Thoracic aorta (tissue), 2 donors: ENCODE measurements at places on chromosomes 2 and 18. TPM values are rescaled to one million over a fixed set of nuclear protein-coding genes. Genes with fewer than 3 reads are reported as not detected.
A peak's percentile ranks its signal among the peaks of the same experiment; 100 is the strongest.

Gene DCAF17
- total RNA-seq: 47.4 TPM

Gene CD8B
- total RNA-seq: 1.5 TPM

Gene CACNB4
- 5.6 TPM for total RNA-seq

Gene DAW1
- 1.1 TPM for total RNA-seq

Gene USP34
- total RNA-seq: 191 TPM

Gene NLRC4
- 2.2 TPM for total RNA-seq

Gene POMC
- total RNA-seq: 1.2 TPM

Gene CD8B2
- total RNA-seq: not detected

Gene NTSR2
- not detected for total RNA-seq

Gene PTGR3
- 21.7 TPM for total RNA-seq

DNA sequence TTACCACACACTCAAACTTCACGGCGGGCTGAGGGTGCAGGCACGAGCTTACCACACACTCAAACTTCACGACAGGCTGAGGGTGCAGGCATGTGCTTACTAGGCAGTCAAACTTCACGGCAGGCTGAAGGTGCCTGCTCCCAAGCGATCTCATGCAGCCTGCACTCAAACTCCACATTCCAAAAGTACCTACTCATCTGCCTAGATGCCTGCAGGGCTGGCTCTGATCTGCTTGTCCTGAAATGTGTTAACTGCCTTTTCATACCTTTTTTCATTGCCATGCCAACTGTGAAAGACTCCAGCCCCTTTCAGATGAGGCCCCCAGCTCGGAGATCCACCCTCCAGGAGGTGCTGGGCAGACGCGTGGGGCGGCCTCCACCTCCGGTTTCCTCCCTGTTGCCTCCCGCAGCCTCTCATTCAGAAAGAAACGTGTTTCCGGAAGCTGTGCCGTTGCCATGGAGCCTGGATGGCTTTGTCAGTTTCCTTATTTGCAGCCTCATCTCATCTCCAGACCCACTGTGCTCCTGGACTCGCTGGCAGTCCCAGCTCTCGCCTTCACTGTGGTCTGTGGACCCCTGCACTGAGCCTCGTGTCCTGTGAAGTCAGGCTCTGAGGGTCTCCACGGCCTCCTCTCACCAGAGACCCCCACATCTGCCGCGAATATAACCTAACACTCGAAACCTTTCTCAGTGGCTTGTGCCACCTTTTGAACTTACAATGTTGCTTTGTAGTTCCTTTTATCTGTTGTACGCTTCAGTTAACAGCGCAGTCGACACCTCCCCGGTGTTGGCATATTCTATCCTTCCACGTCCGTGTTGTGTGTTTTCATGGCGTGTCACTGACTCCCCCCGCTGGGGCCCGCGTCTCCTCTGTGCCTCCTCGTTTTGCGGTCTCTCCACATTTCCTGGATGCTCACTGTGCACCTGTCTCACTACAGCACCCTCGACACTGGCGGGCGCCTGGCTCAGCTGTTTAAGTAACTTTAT, 106.1 kb upstream of the ALKAL2 start:
- no peak for DNase-seq
- no peaks in the 10 kb centered on the region for H3K27me3 ChIP-seq
- H3K4me1 ChIP-seq: no peaks in the 10 kb centered on the region
- no peak overlapping the region for H3K4me3 ChIP-seq
- no peak overlapping the region for H3K27ac ChIP-seq
- H3K36me3 ChIP-seq: no peaks in the 10 kb centered on the region

GRCh38 chr2:171185165-171185818, 24.6 kb upstream of the TLK1 start:
- no peaks in the 10 kb centered on the region for H3K36me3 ChIP-seq
- no peak overlapping the region for H3K27ac ChIP-seq
- DNase-seq: no peak

DNA sequence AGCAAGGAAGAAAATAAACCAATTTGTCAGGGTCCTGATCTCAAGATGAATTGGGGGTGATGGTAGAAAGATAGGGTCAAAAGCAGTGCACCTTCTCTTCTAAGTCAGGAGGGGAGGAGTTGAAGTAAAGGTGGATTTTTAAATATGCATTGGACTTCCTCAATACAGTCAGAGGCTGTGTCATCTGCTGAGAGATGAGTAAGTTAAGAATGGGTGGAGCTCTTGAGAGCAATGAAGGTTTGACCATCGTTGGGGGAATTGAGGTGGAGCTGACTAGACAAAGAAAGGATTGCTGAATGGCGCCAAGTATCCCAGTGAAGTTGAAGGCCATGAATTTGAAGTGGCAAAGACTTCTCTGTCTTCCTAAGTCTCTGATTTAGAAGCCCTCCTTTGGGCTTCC, 18.4 kb upstream of the CPO start:
- H3K27ac ChIP-seq: no peak overlapping the region
- H3K27me3 ChIP-seq: no peaks in the 10 kb centered on the region
- H3K4me1 ChIP-seq: no peaks in the 10 kb centered on the region
- no peaks in the 10 kb centered on the region for H3K36me3 ChIP-seq

DNA sequence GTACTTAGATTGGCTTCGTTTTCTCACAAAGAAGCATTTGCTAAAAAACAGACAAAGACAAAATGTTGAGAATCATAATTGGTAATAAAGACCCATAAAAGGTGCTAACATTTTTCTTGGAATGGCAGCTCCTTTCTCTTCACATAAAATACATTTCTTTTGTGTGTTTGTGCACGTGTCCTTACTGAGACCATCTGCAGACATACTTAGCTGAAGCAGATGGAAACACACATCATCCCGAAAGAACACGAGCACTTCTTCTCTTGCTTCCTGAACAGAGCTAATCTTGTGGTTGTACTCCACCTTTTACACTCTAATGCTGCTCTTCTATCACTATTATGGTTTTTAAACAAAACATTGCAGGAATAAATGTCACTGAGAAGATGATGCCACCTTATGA, 142.5 kb downstream of the SPHKAP start:
- no peak overlapping the region for H3K27ac ChIP-seq
- H3K4me3 ChIP-seq: no peak overlapping the region
- H3K27me3 ChIP-seq: no peaks in the 10 kb centered on the region
- no peak for DNase-seq
- no peaks in the 10 kb centered on the region for H3K36me3 ChIP-seq

DNA sequence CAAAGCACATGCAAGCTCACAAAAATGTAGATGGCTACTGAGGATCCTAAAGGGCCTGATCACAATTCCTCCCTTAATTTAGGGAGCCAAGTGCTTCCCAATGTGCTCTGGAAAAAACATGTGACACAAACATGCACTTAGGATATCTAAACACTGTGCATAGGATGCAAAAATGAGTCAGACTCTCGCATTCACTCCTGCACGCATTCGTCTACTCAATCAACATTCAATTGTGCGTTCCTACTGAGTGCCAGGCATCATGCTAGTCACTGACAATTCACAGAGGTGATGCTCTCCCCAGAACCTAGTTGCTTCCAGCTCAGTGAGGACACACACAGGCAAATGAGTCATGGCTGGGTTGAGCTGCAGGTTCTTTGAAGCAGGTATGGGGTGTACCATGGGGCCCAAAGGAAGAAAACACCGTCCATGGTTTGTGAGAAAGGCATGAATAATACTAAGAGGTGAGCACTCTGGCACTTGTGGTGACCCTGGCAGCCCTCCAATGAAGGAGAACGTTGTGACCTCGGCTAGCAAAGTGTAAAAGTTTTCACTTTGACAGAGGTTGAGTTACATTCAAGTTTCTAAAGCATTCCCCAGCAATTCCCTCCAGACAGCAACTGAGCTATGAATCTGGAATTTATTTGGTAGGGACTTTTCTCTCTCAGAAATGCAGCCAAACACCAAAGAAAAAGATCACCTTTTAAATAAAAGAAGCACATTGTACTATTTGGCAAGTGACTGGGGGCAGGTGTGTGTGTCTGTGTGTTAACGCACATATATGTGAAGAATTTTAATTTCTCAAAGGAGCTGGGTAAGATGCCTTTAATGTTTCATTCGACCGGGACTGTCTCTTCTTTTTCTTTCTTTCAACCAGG, 173.3 kb downstream of the ALPK2 start:
- H3K27ac ChIP-seq: no peak overlapping the region
- no peaks in the 10 kb centered on the region for H3K4me1 ChIP-seq
- H3K4me3 ChIP-seq: no peak overlapping the region
- no peaks in the 10 kb centered on the region for H3K27me3 ChIP-seq
- H3K36me3 ChIP-seq: no peaks in the 10 kb centered on the region

GRCh38 chr18:46712406-46712805, 44.4 kb downstream of the ST8SIA5 start:
- no peak for DNase-seq
- H3K4me1 ChIP-seq: no peaks in the 10 kb centered on the region
- H3K27ac ChIP-seq: no peak overlapping the region
- H3K27me3 ChIP-seq: no peaks in the 10 kb centered on the region
- H3K4me3 ChIP-seq: no peak overlapping the region

GRCh38 chr2:145635706-145636427, 1115.9 kb upstream of the ZEB2 start:
- H3K36me3 ChIP-seq: no peaks in the 10 kb centered on the region
- H3K27me3 ChIP-seq: no peaks in the 10 kb centered on the region
- no peak overlapping the region for H3K4me3 ChIP-seq
- H3K4me1 ChIP-seq: no peaks in the 10 kb centered on the region
- DNase-seq: no peak
- H3K27ac ChIP-seq: no peak overlapping the region

DNA sequence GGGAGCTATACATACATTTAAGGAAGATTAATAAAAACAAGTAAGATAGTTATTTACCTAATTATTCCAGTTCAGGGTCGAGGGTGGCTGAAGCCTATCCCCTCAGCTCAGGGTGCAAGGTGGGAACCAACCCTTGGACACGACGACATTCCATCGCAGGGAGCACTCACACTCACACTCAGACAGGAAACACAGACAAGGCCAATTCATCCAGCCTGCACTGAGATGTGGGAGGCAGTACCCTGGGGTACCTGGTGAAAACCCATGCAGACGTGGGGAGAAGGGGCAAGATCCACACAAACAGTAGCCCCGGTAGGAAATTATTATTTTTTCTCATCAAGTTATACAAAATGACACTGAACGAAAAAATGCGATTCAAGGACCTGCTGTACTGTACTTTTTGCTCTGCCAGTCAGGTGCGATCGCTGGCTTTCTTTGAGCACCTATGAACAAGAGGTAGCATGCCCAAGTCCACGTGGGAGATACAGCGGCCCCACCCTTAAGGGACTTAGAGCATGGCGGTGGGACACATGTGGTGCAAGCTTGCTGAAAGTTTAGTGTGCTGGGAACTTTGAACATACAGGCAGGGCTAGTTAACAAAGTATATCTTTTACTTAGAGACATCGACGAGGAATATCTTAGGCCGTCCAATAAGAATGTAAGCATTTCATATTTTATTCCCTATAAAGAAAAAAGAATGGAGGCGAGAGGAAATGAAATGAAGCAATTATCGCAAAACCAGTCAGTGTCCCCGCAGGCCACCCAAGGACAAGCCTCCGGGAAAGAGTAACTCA, 624 bp downstream of the METTL8 start:
- no peak for DNase-seq
- peaks cover 4% of the 10 kb centered on the region for H3K4me1 ChIP-seq
- H3K4me3 ChIP-seq: peak overlapping the region; percentile 93
- H3K27me3 ChIP-seq: no peaks in the 10 kb centered on the region
- peak overlapping the region; percentile 62 for H3K27ac ChIP-seq
- H3K36me3 ChIP-seq: peaks cover 5% of the 10 kb centered on the region

DNA sequence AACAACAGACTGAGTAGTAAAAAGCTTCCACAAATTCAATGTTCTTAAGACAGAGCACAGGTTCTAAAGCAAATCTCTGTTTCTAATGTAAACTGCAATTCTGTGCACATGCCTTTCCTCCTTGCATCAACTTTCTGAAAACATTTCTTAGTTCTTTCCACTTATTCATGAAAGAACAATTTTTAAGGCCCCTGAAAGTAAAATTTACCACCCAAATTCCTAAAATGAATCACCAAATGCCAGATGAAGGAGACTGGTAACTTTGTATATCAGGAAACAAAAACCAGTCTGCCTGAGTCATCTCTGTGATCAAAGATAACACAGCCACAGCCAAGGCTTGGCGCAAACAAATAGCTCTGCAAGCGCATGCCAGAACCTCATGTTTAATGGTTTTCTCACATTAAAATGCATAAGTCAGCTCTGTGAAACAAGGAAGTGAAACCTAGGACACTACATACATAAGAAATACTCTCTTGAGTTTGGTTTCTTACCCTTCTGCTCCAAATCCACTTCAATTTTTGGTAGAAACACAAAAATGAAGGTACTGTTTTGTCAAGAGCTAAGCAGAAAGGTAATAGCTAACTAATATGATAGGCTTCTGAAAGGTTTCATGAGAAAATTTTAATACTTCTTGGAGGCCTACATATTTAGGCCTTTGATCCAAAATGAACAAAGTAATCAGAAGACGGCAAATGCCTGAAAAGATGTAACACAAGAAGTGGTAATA, 169.4 kb downstream of the THADA start:
- peaks cover 48% of the 10 kb centered on the region for H3K4me1 ChIP-seq
- H3K27me3 ChIP-seq: no peaks in the 10 kb centered on the region
- H3K4me3 ChIP-seq: no peak overlapping the region
- no peaks in the 10 kb centered on the region for H3K36me3 ChIP-seq

DNA sequence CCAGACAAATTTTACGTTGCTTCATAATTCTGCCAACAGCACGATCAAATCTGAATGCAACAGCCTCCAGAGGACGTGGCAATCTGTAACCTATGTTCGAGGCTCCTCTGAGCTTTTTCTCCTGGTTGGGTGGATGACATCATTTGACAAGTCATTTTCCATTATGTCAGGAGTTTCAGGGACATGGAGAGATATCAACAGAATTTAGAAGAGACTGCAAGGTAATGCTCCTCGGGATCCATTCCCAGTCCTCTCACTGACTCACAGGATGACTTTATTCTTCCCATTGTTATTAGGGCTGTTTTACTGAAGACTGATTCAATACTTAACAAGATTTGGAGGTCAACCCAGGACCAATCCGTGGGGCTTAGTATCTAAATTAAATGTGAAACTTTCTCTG, 72.5 kb upstream of the RNF152 start:
- H3K27ac ChIP-seq: no peak overlapping the region
- no peaks in the 10 kb centered on the region for H3K36me3 ChIP-seq
- no peaks in the 10 kb centered on the region for H3K27me3 ChIP-seq
- peaks cover 39% of the 10 kb centered on the region for H3K4me1 ChIP-seq

- no peak overlapping the region for H3K27ac ChIP-seq
- no peak overlapping the region for H3K4me3 ChIP-seq
- H3K36me3 ChIP-seq: no peaks in the 10 kb centered on the region
- DNase-seq: no peak
Measured at GRCh38 chr2:24632172-24632571, 141.1 kb downstream of the NCOA1 start.

- no peak overlapping the region for H3K27ac ChIP-seq
- peaks cover 9% of the 10 kb centered on the region for H3K4me1 ChIP-seq
- H3K36me3 ChIP-seq: no peaks in the 10 kb centered on the region
- DNase-seq: no peak
- H3K4me3 ChIP-seq: no peak overlapping the region
Measured at GRCh38 chr18:11960743-11961380, 20.4 kb upstream of the IMPA2 start.

DNA sequence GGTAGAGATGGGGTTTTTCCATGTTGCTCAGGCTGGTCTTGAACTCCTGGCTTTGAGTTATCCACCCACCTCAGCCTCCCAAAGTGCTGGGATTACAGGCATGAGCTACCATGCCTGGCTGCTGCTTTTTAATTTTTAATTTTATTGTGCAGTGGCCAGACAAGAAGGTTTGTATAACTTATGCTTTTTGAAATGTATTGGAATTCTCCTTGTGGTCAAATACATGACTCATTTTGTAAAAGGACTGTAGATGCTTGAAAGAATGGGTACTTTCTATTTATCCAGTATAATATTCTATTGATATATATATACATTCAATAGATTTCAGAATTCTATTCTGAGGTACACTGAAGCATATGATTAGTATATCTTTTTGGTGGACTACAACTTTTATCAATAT, 82.6 kb upstream of the ST3GAL5 start:
- H3K4me3 ChIP-seq: no peak overlapping the region
- DNase-seq: no peak
- H3K4me1 ChIP-seq: no peaks in the 10 kb centered on the region
- H3K27me3 ChIP-seq: no peaks in the 10 kb centered on the region
